ENCODE measurements at places on chromosomes 7 and 10.

DNA sequence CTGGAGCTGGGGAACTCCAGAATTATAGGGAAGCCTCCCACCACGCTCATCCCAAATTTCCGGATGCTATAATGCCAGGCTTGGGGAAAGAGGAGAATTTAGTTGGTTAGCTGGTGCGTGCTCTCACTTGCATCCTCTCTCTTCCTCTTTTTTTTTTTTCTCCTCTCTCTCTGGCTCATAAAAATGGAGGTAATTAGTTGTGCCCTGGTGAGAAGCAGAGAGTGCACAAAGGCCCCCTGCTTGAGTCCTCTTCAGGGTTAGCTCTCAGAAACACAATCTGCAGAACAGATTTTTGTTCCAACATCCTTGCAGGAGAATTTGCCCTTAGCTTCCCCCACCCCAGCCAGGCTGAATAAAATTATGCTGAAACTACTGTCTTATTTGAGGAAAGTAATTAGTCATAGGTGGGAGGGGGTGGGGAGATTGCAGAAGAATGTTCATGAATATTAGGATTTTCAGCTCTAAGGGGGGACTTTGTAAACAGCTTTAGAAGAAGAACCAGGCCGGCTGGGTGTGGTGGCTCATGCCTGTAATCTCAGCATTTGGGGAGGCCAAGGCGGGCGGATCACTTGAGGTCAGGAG lies 7.6 kb downstream of the SERPINE1 start:
- no peak for DNase-seq

DNA sequence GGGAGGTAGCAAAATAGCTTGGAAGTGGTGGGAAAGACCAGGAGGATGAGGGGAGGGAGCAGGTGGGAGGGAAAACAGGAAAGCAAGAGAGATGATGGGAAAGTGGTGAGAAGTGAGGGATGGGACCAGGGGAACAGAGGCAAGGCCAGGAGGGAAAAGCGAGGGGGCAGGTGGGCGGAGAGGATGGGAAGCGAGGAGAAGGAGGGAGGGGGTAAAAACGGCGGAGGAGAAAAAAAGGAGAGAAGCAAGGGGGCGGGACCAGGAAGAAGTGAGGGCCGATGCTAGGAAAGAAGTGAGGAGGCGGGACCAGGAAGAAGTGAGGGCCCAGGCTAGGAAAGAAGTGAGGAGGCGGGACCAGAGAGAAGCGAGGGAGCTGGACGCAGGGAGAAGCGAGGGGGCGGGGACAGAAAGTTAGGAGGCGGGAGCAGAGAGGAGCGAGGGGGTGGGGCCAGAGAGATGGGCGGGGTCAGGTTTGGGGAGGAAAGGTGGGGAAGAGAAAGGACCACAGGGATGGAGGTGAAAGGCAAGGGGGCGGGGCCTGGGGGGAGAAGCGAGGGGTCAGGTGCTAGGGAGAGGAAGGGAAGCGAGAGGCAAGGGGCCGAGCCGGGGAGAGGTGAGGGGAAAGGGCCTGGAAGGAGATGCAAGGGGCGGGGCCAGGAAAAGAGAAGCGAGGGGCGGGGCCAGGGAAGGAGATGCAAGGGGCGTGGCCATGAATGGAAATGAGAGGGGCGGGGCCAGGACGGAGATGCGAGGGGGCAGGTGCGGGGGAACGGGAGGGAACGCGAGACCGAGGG lies 984 bp downstream of the SMURF1 start:
- DNase-seq, result peak; percentile 91

- DNase-seq, result no peak
Measured at GRCh38 chr10:110418218-110418617, 79.5 kb upstream of the DUSP5 start.

DNA sequence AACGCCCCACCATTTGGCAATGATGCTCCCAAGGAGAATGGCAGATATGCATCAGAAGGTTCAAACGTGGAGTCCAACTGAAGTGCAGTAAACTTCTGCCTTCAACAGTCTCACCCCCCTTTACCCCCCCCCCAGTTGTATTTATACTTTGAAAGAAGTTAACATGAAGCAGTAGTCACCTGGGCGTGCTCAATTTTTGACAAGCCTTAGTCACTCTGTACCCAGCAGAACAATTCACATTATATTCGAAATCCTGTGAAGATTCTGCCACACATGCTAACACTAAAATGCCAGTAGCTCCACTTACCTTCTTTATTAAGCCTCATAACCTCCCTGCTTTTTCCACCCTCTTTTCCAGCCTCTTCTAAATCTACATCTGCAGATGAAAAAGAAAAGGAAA lies 894 bp downstream of the ATXN7L1 start:
- DNase-seq, result no peak

DNA sequence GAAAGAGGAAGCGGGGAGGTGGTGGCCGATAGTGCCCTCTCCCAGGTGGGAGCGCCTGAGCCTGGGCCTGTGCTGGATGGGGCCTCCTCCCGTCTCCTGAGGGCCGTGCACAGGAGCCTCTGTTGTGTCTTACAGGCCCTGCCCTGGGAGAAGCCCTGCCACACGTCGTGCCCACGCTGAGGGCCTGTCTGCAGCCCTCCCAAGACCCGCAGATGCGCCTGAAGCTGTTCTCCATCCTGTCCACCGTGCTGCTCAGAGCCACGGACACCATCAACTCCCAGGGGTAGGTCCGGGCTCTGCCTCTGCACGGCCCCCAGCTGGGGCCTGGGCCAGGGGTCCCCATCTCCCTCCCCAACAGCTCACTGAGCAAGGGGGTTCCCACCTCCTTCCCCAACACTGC lies 43.3 kb upstream of the PRKAR1B start:
- DNase-seq, result no peak

- DNase-seq, result no peak
Measured at GRCh38 chr10:70775679-70776454, 9.3 kb downstream of the TBATA start.

GRCh38 chr7:137753067-137753466 lies 93.7 kb downstream of the DGKI start:
- no peak for DNase-seq

- DNase-seq, result no peak
Measured at GRCh38 chr7:139697056-139697455, 80.7 kb downstream of the HIPK2 start.

DNA sequence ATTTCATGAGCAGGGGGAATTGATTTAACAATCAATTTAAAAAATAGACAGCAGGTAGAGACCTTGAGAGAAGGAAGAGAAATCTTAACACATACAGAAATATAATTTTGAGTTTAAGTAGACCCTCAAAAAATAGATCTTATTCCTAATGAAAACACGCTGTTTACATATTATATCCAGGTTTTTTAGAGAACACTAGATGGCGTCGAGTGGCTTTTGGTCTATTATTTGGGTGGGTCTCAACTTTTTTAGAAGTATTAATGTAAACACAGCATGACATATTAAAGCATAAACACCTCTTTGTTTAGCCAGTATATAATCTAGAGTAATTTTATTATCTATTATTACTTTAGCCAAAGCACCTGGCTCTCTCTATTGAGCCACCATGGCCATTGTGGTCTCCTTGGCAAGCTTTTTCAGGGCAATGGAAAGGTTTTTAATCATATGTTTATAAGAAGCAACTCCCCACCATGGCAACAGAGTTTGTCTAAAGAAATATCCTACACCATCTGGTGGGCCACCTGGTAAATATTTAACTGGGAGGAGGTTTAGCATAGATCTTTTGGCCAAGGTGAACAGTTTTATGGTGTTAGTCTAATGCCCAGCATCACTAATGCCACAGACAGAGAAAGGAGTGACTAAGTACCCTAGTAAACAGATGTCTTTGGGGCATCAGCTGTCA lies 59.7 kb upstream of the PRSS1 start:
- no peak for DNase-seq

- DNase-seq, result no peak
Measured at GRCh38 chr7:38068461-38068860, 109.6 kb upstream of the STARD3NL start.

All from NK-92 treated with Interleukin-12 subunit alpha and Interleukin-12 subunit beta, amount 100 ng/mL, for 24 hours (cell line).